ENCODE measurements at places on chromosomes 2 and 18.

- DNase-seq, result no peak
Measured at GRCh38 chr2:37820471-37820986, 104.6 kb upstream of the RMDN2 start.

GRCh38 chr18:49753643-49754042 is 59.7 kb downstream of the ACAA2 start:
- no peak for DNase-seq

GRCh38 chr18:74524097-74524496 is 10.2 kb upstream of the CNDP1 start:
- no peak for DNase-seq

DNA sequence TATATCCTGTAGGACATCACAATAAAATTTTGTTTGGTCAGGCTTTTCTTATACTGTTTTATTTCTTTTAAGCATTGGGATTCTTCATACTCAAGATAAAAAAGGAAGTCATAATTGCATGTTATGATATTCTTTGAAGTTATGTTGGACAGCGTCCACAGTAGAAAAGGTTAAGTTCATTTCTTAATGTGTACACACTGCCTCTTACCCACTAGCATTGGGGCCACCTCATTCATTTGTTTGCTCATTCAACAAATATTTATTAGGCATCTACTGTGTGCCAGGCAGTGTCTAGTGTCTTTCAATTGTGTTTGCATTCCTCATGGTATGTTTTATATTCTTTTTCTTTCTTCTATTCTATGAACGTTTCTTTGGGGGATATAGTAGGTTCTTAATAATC is 70.2 kb downstream of the PTPRM start:
- no peak for DNase-seq

- DNase-seq, result no peak
Measured at GRCh38 chr2:55452879-55453278, 33.2 kb upstream of the CCDC88A start.
